Osteoblast (primary cell): ENCODE measurements at places on chromosomes 4 and X. TPM values are rescaled to one million over a fixed set of nuclear protein-coding genes. Genes with fewer than 3 reads are reported as not detected.

GRCh38 chr4:128527351-128527750 is 239.7 kb upstream of the PGRMC2 start:
- DNase-seq: no peak

CXCL6 gene
- 1.1 TPM in 1 of 2 replicates, not detected in the other for total RNA-seq

DNA sequence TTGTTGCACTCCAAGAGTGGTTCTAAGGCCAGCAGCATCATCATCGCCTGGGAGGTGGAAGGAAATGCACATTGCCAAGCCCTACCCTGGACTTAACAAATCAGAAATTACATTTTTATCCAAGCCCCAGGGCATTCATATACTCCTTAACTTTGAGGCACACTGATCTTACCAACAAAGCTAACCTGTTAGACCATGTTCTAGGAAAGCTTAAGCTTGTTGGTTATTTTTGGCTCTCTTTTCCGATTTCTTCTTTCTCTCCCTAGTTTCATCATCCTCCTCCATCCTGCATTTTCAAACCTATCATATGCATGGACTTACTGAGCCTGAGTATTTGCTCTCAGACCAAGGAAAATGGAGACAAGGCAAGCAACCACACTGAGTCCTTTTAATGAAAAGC is 133.4 kb downstream of the OPHN1 start:
- no peak for DNase-seq

- DNase-seq: no peak
These were observed 283.7 kb downstream of the AFF2 start for GRCh38 chrX:148784137-148784536.

BTK gene
- not detected in 2 replicates for total RNA-seq

DAPP1 gene
- total RNA-seq: not detected in 2 replicates

DNA sequence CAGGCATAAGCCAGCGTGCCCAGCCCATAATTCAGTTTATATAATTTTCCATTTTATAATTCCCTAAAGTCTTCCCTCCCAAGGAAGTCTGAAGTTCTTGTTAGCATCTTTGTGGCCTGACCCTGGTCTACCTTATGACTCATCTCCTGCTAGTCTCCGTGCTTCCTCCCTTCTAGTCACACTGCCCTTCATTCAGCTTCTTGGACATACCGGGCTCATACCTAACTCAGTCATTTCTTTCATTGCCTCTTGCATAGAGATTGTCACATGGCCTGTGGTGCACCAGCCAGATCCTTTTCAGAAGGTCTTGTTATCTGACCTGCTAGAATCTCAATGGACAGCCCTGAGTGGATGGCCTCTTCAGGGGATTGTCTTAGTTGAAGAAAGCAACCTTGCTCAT is 22.8 kb upstream of the MAML3 start:
- DNase-seq: peak; percentile 22

STARD8 gene
- total RNA-seq: 1.4 and 1.5 TPM in 2 replicates

GCNA gene
- total RNA-seq: 4.3 and 4.4 TPM in 2 replicates

GRCh38 chrX:112688242-112688641 is 8.5 kb upstream of the LHFPL1 start:
- no peak for DNase-seq

DNA sequence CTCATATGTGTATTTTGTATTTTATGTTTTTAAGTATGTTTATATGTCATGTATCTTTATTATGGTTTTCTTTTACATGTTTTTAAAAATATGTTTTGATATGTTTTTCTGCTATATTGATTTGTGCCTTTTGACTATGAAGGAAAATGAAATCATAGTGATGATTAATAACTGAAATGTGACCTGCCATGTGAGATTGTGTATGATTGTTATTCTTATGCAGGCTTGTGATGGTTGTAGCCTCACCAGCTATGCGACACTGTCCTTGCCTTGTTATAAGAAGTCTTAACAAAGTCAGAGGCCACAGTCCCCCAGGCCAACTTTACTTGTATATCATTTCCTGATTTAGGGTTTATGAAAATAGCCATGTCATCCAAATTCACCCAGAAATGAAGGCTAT is 83.2 kb downstream of the TMEM131L start:
- no peak for DNase-seq

DNA sequence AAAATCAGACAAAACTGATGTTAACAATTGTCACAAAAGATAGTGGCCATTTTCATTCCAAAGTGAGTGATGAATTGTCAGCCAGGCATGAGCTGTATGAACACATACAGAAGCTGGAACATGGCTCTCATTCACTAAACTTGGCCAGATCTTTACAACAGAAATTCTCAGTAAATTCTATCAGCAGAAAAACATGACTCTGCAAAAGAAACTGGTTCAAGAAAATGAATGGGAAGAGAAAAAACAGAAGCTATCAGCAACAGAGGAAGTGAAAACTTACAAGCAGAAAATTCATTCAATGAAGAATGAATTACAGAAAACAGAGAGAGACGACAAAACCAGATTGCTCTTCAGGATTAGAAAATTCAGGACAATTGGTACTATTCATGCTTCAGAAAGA is 249.6 kb downstream of the COL25A1 start:
- no peak for DNase-seq

GRCh38 chr4:26141051-26141721 is 179.6 kb upstream of the RBPJ start:
- DNase-seq: no peak

DNA sequence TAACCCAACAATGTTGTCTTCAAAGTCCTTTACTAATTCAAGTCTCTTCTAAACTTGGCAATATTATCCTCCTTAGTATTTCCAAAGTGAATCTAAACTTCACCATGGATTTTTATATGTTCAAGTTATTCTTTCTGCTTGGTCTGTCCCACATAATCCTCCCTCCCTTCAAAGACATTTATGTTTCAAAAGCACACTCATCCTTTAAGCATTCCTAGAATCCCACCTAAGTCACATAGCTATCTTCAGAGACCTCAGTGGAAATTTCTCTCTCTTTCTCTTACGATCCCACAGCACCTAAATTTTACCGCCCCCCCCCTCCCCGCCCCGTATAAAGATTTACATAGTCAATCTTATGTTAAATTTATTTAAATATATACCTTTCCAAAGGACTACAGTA is 314.9 kb upstream of the GRIA3 start:
- DNase-seq: no peak

- DNase-seq: no peak
These were observed 185.0 kb upstream of the FAM241A start for GRCh38 chr4:111960241-111960667.

- no peak for DNase-seq
These were observed 278.6 kb upstream of the GNPDA2 start for GRCh38 chr4:45004847-45005565.

DNA sequence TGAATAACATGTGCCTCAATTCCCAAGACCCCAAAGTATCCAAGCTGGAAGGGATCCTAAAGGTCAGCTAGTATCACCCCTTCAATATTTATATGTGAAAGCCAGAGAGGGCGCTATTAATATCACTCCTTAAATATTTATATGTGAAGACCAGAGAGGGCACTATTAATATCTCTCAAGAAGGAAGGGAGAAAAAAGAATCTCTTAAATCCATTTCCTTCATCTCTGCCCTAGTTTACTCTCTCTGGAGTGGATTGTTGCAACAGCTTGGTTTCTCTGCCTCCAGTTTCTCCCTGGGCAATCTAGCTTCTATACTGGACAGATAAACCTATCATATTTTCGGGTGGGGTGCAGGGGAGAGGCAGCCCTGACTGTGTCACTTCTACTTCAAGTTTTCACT is 31.6 kb upstream of the MSN start:
- no peak for DNase-seq

GRCh38 chr4:99610605-99611175 is 36.1 kb downstream of the MTTP start:
- DNase-seq: no peak

SLC26A1 gene
- 0.36 and 0.59 TPM in 2 replicates for total RNA-seq

DDX60 gene
- 14.4 and 19.5 TPM in 2 replicates for total RNA-seq

DNA sequence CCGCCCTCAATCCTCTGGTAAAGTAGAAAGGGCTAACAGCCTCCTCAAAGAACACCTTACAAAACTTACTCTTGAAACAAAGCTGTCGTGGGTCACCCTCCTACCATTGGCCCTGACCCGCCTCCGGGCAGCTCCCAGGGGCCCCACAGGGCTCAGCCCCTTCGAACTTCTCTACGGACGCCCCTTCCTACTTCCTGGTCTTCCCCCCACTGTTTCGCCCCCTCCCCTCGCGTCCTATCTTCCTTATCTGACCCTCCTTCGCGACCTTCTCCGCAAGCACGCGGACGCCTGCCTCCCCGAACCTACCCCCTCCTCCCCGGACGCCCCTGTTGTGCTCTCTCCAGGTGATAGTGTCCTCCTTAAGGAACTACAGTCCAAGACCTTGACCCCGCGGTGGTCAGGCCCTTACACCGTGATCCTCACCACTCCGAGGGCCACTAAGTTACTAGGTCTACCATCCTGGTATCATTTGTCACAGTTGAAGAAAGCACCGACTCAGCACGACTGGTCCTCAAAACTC is 963.1 kb downstream of the RPA4 start:
- peak; percentile 49 for DNase-seq

GRCh38 chrX:153537526-153538295 is 20.3 kb downstream of the ATP2B3 start:
- no peak for DNase-seq

DNA sequence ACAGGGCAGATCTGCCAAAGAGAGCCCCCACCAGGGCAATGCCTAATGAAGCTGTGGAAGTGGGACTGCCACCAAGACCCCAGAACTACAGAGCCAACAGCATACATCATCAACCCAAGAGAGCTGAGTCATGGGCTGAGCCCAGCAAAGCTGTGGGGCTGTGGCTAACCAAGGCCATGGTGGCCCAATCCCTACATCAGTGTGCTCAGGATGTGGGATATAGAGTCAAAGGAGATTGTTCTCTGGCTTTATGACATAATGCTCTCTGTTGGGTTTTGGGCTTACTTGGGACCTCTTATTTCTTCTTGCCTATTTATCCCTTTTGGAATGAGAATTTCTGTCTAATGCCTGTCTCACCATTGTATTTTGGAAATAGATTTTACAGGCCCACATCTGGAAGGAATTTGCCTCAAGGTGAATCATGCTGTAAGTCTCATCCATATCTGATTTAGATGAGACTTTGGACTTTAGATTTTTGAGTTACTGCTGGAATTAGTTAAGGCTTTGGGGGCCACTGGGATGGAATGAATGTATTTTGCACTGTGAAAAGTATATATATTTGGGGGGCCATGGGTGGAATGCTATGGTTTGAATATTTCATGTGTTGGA is 5.4 kb upstream of the PRDM5 start:
- DNase-seq: no peak

HS6ST2 gene
- total RNA-seq: under 0.01 TPM in 1 of 2 replicates, not detected in the other

DNA sequence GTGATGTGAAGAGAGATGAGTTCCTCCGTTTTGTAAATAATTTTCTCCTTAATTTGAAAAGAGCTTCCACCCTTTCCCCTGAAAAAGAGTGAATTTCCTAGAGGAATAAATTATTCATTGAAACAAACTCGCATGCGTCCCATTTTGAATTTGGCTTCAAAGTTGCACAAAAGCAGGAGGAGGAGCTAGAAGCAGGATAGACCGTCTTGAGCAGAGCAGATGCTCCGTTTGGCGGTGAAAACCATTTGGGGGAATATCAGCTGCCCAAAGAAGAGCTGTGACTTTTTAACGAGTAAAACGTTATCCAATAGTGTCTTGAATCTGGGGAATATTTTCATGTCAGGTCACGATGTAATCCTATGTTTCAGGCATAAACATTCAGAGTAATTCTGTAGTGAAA is 42.0 kb downstream of the FAM149A start:
- no peak for DNase-seq

DNA sequence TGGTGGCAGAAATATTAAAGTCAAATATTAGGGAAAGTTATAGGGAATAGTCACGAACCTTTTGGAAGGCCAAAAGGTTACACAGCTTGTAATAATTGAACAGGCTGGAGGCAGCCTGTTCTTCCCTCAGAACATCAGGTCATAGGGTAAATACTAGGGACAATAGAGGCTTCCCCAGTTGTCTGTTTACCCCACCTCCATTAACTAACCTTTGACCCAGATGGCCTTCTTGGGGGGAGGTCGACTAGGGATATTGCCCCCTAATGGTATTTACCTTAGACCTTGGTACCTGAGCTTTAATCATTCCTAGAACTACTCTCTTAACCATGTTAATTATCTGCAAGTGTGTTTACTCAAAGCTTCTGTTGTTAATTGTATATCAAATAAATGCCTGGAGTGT is 26.0 kb downstream of the C4orf17 start:
- DNase-seq: no peak

PDGFRA gene
- total RNA-seq: 316 and 373 TPM in 2 replicates

FTSJ1 gene
- total RNA-seq: 67.3 and 67.5 TPM in 2 replicates

GRCh38 chrX:72127332-72127731 is 4.4 kb downstream of the RTL5 start:
- DNase-seq: peak; percentile 49

- DNase-seq: no peak
These were observed 229.9 kb downstream of the COL25A1 start for GRCh38 chr4:109072595-109072994.
